ENCODE measurements at places on chromosomes 1 and 21.

- DNase-seq, result no peak
These were observed 34.6 kb downstream of the EIF2D start for GRCh38 chr1:206577626-206578025.

- peak; percentile 33 for DNase-seq
These were observed 59.4 kb upstream of the ASB17 start for GRCh38 chr1:75991497-75992114.

GRCh38 chr1:18408656-18409370, 71.9 kb upstream of the KLHDC7A start:
- DNase-seq, result no peak

DNA sequence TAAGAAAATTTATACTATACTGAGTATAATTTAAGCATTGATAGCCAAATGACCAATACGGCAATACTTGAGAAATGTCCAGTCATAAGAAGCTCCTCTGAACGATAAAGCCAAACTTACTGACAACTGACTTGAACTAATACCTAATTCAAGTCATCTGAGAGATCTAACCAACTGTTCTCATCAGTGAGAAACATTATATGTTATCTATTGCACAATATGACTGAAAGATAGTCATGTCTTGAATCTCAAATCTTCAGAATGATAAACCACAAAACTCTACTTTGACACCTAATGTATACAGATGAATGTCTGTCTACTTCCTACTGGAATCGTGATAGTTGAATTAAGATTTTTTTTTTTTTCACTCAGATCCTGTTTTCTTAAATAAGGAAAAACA, 39.0 kb downstream of the APP start:
- DNase-seq, result no peak

DNA sequence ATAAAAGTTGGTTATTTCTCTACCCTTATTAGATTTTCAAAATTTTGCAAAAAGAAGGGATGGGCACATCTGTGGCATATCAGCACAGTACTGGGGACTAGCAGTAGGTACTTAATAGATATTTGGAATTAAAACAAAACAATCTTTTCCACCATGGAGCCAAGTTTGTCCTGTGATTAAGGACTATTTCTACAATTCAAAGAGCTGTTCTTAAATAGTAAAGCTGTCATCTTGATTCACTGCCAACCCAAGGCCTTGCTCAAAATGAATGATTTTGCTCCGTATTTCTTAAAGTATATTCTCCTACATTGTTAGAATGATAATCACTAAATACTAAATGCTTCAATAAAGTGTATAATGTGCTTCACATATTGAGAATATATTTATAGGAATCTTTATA, 169.9 kb downstream of the S1PR1 start:
- DNase-seq, result no peak
